ENCODE measurements at places on chromosomes 1 and 21.

DNA sequence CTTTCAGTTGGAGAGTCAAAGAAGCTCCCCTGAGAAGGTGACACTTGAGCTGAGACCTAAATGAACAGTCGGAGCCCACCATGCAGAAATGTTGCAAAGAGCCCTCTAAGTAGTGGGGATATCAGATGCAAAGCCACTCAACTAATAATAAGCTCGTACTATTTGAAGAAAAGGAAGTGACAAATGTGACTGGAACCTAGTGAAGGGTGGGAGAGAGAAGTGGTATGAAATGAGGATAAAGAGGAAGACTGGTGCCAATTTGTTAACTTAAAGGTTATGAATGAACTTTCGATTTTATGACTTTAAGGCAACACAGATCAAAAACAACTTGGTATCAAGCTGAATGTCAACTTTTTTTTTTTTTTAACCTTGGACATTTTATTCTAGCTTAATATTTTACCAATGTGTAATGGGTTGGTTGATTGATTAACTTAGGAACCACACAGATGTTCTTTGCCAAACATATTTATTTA is 14.7 kb downstream of the LYPLAL1 start:
- ATAC-seq = no peak

- ATAC-seq = peak; percentile 64
Measured at GRCh38 chr1:2311184-2312032, 79.9 kb downstream of the MORN1 start.

DNA sequence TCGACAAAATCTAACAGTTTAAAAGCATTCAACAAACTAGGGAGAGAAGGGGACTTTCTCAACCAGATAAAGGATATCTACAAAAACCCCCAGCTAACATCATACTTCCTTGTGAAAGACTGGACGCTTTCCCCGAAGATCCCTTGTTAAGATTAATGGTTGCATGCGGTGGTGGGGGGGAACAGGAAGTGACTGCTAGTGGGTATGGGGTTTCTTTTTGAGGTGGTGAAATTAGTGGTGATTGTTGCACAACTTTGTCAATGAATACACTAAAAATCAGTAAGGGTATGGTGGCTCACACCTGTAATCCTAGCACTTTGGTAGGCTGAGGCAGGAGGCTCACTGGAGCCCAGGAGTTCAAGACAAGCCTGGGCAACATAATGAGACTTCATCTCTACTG is 26.9 kb upstream of the EYA3 start:
- peak; percentile 75 for ATAC-seq

DNA sequence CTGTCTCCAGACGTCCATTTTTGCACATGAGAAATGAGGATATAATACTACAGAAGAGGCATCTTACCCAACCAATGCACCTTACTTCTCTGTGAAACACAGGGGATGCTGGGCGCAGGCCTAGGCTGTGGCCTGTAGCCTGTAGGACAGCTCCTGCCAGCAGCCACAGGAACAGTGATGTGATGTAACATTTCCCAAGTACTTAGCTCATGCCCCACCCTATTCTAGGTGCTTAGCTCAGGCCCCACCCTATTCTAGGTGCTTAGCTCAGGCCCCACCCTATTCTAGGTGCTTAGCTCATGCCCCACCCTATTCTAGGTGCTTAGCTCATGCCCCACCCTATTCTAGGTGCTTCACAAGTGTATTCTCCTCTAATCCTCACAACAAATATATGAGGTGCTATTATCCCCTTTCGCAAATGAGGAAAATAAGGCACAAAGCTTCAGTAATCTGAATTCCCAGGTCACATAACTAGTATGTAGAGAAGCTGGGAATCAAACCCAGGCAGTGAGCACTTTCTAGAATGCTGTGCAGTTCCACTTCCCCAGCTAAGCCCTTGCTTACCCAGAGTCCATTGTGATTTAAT is 4.6 kb upstream of the NAXE start:
- ATAC-seq = no peak

DNA sequence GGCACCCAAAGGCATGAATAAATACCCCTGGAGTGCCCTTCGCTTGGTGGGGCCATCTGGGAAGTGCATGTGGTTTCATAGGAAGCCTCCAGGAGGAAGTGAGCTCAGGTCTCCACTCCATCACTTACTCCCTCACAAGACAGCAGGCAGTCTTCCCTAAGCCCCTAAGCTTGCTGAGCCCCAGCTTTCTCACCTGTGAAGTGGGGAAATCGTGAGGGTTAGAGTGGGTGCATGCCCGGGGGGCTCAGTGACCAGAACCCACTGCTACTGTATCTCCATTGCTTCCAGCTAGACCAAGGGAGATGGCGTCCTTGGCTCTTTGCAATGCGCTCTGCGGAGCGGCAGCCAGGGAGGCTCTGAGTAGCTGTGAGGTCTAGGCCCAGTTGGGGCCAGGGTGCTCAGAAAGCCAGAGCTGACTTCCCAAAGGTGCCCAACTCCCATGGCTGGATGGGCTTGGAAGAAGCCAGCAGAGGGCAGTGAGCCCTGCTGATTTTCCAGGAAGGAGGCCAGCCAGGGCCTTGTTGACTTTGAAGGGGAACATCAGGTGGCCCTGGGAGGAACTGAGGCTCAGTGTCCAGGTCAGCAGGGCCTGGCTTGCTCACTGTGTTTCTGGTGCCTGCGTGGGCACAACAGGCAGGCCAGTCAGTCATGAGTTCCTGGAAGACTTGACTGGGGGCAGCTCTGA is 27.3 kb downstream of the CDCP2 start:
- no peak for ATAC-seq

DNA sequence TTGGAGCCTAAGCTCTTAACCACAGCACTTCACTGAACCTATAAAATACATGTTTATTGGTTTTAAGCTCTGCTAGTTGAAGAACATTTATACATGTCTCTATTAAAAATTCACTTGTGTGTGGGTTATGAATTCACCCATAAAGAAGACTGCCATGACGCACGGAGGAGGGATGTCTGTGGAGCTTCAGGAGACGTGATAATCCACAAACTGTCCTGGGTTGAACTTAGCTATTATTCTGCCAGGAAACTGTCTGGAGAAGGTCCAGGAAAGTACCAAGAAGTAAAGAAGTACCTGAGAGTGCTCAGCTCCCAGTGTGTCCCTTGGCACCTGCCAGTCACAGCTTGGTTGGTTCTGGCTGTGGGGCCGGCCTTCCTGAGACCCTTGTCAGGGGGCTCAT is 56.3 kb downstream of the DDR2 start:
- no peak for ATAC-seq

DNA sequence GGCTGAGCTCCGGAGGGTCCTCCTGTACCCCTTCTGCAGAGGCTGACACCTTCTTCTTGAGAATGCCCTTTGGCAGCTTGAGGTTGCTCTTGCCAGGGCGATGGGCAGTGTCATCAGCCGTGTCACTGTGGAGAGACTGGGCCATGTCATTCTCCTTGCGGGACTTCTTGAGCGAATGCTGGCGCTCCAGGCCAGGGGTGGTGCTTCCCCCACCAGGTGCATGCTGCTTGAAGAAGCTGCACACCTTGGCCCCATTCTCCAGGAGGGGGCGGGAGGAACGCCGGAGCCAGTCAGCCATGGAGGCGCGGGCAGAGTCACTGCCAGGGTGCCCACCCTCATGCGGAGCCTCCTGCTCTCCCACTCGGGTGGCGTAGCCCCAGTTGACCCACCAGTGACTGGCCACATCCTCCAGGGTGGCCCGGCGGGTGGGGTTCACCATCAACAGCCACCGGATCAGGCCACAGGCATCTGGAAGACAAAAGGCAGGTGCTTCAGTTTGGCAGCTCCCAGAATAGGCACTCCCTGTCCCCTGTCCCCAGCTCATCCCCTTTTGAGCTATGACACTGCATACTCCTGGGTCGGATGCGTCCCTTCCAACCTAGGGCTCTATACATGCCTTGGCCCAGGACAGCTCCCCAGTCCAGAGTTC is 17.4 kb downstream of the NUAK2 start:
- ATAC-seq = no peak

DNA sequence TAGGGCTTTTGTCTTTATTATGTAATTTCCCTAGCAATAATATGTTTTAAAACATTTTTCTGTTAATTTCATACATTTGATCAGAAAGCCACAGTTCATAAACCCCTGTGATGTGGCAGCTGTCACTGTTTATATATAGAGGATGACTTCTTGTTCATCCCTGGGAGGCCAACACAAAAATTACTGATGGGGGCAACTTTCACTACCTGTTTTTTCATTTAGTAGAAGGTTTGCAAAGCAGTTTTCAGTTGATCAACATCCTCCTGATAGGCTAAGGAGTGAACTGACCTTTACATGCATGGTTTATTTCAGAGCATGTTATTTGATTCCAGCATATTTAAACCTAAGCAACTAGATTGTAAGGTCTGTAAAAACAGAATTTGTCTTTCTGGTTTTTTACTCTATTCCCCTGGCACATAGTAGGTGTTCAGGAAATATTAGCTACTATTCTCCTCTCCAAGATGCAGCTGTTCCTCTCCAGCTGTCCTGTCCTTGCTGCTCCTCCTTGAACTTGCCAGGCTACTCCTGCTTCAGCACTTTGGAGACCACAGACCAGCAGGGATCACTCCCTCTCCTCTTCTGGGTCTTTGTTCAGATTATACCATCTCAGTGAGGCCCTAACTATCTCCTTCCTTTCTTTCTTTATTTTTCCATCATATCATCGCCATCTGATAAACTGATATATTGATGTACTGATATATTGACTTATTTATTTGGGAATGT is 54.7 kb downstream of the ROR1 start:
- ATAC-seq = no peak

- ATAC-seq = no peak
Measured at GRCh38 chr21:34330055-34330454, 33.8 kb upstream of the KCNE2 start.

GRCh38 chr1:189681252-189681919 is 796.3 kb downstream of the BRINP3 start:
- no peak for ATAC-seq

DNA sequence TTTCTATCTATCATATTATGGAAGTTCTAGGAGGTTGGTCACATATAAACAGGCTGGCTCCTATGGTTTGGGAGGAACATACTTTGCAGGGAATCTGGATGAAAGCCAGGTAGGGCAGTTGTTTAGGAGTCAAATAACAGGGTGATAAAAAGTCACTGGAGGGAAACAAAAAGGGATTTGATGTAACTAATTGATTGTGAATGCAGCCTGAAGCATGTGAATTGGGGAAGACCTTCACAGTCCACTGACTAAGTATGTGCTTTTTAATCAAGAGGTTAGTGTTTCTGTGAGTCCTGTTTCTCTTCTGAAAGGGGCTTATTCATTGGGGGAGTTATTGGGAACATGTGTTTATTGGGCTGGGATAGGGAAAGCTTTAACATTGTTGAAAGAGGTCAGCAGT is 41.3 kb downstream of the HMCN1 start:
- no peak for ATAC-seq

DNA sequence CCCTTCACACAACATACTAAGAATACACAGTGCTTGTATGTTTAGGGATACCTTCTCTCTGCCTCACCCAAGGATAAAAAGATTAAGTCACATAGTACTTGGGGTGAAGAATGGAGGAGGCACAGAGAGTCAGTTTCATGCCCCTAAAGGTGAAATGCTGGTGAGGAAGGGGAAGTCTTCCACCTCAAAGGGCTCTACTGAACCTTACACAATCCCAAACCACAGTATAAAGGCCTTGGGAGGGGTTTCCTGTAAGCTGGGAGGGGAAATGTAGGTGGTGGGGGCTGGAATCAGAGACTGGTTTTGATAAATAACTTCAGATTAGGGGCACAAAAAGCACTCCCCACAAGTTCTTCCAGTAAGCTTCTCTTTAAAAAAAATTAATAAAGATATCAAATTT is 3.5 kb downstream of the MINDY1 start:
- ATAC-seq = no peak

DNA sequence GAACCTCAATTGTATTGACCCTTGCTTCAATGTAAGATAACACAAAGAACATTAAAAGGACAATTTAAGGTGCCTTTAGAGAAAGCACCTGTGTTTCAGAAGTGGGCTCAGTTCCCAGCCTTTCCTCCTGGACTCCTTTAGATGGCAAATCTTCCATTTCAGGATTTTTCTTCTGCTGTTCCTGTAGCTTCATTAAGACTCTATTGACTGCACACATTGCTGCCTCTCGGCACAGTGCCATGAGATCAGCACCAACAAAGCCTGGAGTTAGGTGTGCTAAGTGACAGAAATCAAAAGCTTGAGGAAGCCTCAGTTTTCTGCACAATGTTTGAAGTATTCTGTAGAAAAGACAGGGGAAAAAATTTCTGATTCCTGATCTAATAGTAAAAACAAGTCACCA is 40.6 kb downstream of the NVL start:
- no peak for ATAC-seq

- ATAC-seq = no peak
Measured at GRCh38 chr1:153612755-153613331, at the start of gene S100A16. Gene S100A16 (minus strand): TSS chr1:153613137. CDS start chr1:153608151, 4,986 bp downstream.

- no peak for ATAC-seq
Measured at GRCh38 chr1:63624911-63625310, 31.7 kb downstream of the PGM1 start.

- ATAC-seq = no peak
Measured at GRCh38 chr21:21230672-21231071, 232.5 kb downstream of the NCAM2 start.

GRCh38 chr1:222263791-222264190 is 284.1 kb downstream of the HHIPL2 start:
- no peak for ATAC-seq

- peak; percentile 67 for ATAC-seq
Measured at GRCh38 chr1:174258148-174258550, 98.8 kb downstream of the RABGAP1L start.

GRCh38 chr1:60126723-60127122 is 53.2 kb upstream of the C1orf87 start:
- no peak for ATAC-seq

DNA sequence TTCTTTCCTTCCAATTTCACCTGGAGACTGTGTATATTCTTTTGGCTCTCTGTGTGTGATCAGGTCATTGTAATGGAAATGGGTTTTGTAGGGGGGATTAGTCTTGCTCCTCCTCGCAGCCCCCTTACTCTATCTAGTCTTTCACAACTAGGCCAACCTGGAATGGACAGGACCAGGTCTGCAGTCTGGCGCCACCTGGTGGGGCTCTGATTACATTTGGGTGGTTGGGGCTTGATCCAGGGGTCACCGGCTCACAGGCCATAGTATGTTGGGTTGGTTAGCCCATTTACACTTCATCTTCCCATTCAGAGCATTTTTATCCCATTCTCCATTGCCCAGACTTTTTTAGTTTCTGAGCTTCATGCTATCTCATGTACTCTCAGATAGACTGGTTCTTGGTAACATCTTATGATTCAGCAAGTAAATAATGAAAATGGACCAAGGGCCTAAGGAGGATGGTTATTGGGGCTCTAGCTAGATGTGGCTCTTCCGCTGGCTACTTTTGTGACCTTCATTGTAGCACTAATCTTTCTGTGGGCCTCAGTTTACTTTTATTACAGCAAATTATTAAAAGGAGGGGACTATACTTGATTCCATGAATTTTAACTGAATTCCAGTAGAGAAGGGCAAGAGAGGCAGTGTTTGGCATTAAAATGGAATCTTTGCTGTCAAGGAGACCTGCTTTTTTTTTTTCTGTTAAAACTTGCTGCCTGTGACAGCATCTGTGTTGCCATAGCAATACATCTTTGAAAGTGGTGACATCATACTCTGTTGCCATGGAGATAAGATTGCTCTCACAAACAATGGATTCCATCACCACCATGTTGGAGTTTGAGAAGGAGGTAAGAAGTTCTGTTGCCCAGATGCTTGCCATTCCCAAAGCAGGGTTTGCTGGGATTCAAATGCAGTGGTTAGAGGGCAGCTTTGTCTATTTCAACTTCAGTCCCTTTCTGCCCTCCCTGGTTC is 150.1 kb downstream of the PLXNA2 start:
- ATAC-seq = no peak

- ATAC-seq = no peak
Measured at GRCh38 chr1:173545688-173546087, 57.2 kb downstream of the SLC9C2 start.

GRCh38 chr1:71093938-71094337 is 13.1 kb upstream of the ZRANB2 start:
- ATAC-seq = no peak
